ENCODE measurements at places on chromosomes 1 and 21.
A peak's percentile ranks its signal among the peaks of the same experiment; 100 is the strongest.

DNA sequence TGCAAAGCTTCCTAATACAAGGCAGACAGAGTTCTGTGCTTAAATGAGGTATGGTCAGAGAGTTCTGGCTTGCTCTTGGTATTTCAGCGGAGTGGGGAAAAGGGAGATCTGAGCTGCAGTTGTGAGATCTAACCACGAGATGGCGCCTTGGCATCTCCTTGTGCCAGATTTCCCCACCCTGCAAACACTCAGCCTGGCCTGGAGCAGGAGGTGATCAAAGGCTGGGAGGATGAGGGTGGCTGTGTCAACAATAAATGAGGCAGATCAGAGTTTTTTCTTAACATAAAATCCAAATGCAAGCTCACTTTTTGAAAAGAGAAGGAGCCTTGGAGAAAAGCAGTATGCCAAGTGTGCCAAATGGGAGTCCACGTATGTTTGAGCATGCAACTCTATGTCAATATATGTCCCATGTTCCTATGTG, 4.1 kb upstream of the TFAP2E start:
- peak; percentile 83 for DNase-seq

GRCh38 chr1:106526650-106527049, 529.8 kb upstream of the PRMT6 start:
- no peak for DNase-seq

DNA sequence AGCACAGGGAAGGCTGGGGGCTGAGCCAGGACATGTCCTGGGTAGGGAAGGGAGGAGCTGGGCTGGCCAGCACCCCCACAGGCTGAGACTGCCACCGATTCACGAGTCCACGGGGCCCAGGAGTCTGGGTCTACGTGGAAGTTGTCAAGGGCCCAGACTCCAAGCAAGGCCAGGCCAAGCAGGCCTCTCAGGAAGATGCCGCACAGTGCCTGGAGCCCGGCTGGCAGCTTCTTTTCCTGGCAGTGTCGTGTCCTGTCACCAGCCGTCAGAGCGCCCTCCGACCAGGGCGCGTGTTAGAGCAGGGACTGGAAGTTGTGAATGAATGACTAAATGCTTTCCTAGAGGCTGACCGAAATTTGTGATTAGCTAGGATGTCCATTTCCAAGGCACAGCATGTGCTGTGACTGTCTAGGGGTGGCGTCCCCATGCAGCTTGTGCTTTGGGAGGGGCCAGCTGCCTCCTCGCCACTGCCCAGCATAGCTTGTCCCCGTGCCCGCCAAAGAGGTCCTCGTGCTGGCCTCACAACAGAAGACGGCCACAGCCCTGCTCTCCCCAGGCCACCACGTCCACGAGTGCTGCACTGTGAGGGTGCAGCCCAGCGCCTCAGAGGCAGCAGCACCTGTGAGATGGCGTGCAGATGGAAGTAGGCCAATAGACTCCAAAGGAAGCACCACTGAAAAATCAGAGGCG, 147.4 kb upstream of the COL6A1 start:
- no peak for DNase-seq

DNA sequence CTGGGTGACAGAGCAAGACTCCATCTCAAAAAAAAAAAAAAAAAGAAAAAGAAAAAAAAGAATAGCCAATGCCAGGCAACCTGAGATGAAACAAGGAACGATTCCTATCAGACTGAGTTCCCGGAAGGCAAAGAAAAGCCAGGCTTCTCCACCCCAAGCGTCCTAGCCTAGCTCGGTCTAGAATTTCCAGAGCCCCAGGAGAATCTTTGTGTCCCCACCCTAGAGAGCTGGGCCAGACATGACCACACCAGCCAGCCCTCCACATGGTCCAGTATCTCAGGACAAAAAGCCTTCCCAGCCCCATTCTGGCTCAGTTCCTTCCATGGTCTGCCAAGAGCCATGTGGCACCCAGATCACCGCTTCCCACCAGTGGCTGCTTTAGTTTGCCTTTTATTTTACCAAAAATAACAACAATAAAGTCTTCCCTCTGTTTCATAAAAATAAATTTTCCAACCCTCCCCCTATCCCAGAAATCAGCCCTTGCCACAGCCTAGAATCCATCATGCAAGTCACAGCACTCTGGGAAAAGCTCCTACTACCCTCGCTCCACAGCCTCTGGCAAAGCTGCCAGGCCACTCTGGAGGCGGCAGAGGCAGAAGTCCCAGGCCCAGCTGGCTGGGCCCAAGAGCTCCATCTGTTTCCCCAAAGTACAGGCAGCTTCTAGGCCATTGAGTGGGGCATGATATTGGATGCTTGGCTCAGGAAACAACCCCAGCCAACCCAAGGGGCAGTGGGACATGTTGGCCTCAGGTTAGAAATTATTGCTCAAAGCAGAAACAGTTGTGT, 3.5 kb upstream of the MKNK1 start:
- no peak for DNase-seq

DNA sequence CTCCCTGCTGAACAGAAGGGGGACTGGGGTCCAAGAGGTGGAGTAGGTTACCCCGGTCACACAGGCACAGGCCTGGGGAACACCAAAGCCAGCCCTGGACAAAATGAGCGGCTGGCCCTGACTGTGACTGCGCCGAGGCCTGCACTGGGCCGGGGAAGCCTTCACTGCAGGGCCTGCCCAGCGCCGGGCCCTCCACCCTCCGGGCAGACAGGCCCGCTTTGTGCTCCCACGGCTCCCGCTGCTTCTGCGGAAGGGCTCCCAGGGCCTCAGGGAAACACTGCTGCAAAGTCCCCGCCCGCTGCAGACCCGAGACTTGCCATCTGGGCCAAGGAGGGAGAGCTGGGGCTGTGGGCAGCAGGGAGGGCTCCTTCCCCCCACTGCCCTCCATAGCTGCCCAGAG, 35.3 kb downstream of the MEGF6 start:
- DNase-seq: no peak
